ENCODE measurements at places on chromosomes 5 and 9. TPM values are rescaled to one million over a fixed set of nuclear protein-coding genes. Genes with fewer than 3 reads are reported as not detected.

- no peak for DNase-seq
Measured at GRCh38 chr5:115341745-115342144, 45.3 kb upstream of the CCDC112 start.

- DNase-seq = peak; percentile 98
Measured at GRCh38 chr9:16335788-16336580, 534.5 kb downstream of the BNC2 start.

GRCh38 chr5:80987078-80987766 is 27.1 kb downstream of the RASGRF2 start:
- peak; percentile 65 for DNase-seq

DNA sequence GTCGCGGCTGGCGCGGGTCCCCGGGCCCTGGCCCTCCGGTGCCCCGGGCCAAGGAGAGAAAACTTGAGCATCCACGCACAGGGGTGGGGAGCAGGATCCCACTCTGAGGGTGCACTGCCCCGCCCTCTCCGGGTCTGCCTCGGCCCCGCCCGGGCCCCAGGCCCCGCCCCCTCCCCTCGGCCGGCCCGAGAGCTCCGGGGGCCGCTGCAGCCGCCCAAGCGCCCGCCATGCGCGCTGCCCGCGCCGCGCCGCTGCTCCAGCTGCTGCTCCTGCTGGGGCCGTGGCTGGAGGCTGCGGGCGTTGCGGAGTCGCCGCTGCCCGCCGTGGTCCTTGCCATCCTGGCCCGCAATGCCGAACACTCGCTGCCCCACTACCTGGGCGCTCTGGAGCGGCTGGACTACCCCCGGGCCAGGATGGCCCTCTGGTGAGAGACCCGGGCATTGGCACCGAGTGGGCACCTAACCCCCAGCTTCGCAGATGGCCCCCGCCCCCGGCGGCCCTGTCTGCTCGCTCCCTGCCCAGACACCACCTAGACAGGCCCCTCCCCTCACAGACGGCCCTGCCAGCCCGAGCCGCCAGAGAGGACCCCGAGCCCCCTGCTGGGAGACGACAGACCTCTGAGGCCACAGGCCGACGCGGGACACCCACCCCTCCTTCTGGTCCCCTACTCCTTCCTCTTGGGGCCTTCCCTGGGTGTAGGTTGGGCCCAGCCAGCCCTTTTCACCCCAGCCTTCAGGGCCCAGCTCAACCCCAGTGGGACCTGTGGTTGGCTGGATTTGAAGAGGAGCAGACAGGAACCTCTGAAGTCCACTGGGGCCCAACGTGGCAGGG is at the start of gene CERCAM:
CERCAM (plus strand) TSS at position 207 of the 831 bp plus-strand sequence; CDS start at position 228, 21 bp downstream.
- peak; percentile 42 for DNase-seq

GRCh38 chr9:35918780-35919179 is 9.5 kb downstream of the SPAAR start:
- no peak for DNase-seq

- DNase-seq = no peak
Measured at GRCh38 chr5:174151599-174152181, 106.2 kb downstream of the NSG2 start.

GRCh38 chr5:107446972-107447371 is 223.8 kb downstream of the EFNA5 start:
- no peak for DNase-seq

- peak; percentile 10 for DNase-seq
Measured at GRCh38 chr9:12972608-12973589, 198.1 kb downstream of the LURAP1L start.

- DNase-seq = no peak
Measured at GRCh38 chr5:40309851-40310250, 369.9 kb upstream of the PTGER4 start.

DNA sequence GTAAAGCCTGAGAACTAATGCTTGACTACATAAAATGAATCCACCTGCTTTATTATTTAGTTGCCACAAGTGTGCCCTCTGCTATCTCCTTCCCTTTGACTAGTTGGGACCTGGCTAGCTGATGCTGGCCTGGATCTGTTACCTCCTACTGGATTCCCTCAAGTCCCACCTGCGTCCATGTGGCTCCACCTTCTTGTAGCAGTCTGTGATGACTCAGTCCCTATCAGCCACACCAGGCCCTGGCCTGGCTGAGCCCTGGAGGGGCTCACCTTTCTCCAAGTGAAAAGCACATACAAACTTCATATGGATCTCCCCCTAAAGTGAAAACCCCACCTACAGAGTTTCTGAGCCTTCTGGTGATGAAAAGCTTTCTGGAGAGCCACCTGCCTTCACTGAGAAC is 611.4 kb downstream of the SEMA5A start:
- no peak for DNase-seq

DNA sequence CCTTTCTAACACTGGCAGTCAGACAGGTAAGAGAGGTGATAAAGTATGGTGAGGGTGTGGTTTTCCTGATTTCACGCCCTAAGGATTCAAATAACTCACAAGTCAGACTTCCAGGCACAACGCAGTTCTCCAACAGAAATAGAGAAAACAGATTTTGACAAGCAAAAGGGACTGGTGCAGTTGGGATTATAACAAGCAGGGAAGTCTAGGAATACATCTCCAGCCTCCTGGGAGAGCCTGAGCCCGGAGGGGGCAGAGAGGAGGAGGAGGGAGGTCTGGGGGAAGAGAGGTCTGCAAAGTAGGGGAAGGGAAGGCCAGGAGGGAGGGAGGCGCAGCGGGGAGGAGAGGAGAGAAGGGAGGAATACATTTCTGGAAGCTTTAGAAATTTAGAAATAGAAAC is 1.6 kb downstream of the CMBL start:
- DNase-seq = no peak

DNA sequence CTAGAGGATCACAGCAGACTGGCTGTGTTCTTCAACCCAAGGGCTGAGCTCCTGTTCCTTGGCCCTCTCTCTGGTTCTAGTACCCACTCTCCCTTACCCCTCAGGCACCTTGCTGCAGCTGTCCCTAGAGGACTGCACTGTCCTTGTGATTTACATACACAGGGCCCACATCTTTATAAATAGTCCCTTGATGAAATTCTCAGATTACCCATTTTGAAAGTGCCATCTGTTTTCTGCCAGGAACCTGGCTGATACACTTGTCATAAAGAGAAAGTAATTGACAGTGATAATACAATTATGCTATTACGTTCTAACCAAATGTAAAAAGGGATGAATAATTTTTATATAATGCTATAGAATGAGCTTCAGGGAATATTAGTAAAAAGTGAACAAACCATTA is 16.5 kb upstream of the SPARC start:
- no peak for DNase-seq

DNA sequence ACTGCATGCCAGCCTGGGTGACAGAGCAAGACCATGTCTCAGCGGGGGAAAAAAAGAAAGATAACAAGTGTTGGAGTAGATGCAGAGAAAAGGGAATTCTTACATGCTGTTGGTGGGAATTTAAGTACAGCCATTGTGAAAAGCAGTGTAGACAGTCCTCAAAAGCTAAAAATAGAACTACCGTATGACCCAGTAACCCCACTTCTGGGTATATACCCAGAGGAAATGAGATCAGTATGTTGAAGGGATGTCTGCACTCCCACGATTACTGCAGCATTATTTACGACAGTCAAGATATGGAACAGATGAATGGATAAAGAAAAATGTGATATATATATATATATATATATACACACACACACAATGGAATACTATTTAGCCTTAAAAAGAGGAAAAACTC is 225.3 kb upstream of the SLC24A2 start:
- no peak for DNase-seq

DNA sequence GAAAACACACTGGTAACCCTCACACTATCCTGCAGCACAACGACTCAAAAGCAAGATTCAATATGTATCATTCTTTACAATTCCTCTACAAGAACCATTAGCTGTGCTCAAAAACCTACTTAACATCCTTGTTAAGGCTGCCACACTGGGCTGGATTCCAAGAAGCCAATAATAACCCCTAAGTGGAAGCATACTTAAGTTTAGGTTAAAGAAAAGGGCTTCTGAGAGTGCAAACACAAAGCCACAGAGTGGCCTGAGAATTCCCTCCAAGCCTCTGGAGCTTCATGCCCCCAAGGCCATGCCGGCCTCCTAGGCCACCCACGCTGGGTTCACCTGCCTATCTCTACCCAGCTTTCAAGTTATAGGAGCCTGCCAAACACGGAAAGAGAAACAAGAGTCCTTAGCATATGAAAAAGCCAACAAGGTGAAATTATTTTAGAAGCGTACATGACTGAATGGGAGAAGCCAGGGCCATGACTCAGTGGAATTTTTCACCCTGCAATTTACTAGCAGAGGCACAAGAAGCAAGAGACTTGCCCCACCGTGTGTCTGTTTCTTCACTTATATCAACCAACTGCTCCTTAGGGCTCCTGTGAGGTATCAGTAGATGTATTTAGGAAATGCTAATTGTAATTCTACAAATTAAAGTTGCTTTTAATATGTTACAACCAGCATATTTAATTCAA is 293.0 kb downstream of the SPOCK1 start:
- no peak for DNase-seq

DNA sequence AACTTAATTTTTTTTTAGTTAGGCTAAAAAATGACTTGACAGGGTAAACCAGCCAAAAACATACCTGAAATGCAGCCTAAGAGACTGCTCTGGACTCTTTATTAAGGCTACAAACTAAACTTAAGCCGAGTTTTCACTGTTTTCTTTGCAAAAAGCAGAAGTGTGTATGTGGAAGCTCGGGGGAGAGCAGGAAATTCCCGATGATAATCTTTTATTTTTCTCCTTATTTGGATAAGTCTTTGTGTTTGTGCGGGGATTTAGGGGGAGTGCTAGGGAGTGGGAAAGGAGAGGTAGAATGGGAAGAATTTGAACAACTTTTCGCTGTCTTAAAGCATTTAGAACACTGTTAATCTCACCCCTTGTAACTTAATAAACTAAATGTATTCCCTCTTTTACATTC is 30.7 kb upstream of the GPR21 start:
- peak; percentile 34 for DNase-seq

GRCh38 chr5:81027481-81028058 is 67.4 kb downstream of the RASGRF2 start:
- DNase-seq = no peak

GRCh38 chr5:2293906-2294305 is 411.2 kb upstream of the IRX4 start:
- DNase-seq = no peak

GRCh38 chr9:93501406-93501805 is 48.0 kb upstream of the FAM120AOS start:
- peak; percentile 60 for DNase-seq

GRCh38 chr5:167861129-167861927 is 430.1 kb upstream of the WWC1 start:
- DNase-seq = peak; percentile 3

- no peak for DNase-seq
Measured at GRCh38 chr5:10690460-10691440, 70.3 kb downstream of the DAP start.

- DNase-seq = no peak
Measured at GRCh38 chr5:16037121-16037845, 142.3 kb downstream of the MARCHF11 start.

- no peak for DNase-seq
Measured at GRCh38 chr5:177601126-177601525, 1.2 kb downstream of the B4GALT7 start.

- DNase-seq = peak; percentile 36
Measured at GRCh38 chr5:131684595-131684994, 49.6 kb upstream of the RAPGEF6 start.

GRCh38 chr5:139593716-139594319 is 32.7 kb downstream of the UBE2D2 start:
- peak; percentile 35 for DNase-seq

- DNase-seq = no peak
Measured at GRCh38 chr5:17918373-17919104, 284.3 kb downstream of the TAF11L14 start.

GRCh38 chr9:16627521-16627920 is 242.9 kb downstream of the BNC2 start:
- DNase-seq = no peak

DNA sequence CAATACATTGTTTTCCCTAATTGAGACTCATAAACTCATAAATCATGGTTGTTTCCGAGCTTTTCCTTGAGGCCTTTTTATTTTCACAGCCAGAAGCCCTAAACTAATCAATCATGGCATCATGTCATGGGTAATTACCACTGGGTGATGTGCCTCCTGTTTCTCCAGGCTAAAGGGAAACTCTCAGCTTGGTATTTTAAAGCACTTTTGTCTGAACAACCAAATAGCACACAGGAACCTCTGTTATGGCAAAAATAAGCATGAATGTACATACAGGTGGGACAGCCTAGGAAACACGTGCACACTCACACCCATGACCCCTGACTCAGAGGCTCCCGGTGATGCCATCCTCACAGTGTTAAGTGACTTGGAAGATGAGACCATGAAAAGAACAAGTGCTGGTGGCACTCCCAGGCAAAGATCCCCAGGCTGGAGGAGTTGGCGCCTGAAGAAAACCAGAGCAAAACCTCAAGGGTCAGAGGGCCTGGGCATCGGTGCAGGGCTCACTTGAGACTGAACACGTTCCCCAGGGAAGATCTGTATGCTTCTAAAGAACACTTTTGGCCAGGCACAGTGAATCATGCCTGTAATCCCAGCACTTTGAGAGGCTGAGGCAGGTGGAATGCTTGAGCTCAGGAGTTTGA is 154.3 kb downstream of the ROR2 start:
- DNase-seq = peak; percentile 79

- DNase-seq = no peak
Measured at GRCh38 chr5:126428421-126428820, 5.2 kb downstream of the GRAMD2B start.

GRCh38 chr9:95070549-95071021 is 246.9 kb downstream of the FANCC start:
- no peak for DNase-seq

DNA sequence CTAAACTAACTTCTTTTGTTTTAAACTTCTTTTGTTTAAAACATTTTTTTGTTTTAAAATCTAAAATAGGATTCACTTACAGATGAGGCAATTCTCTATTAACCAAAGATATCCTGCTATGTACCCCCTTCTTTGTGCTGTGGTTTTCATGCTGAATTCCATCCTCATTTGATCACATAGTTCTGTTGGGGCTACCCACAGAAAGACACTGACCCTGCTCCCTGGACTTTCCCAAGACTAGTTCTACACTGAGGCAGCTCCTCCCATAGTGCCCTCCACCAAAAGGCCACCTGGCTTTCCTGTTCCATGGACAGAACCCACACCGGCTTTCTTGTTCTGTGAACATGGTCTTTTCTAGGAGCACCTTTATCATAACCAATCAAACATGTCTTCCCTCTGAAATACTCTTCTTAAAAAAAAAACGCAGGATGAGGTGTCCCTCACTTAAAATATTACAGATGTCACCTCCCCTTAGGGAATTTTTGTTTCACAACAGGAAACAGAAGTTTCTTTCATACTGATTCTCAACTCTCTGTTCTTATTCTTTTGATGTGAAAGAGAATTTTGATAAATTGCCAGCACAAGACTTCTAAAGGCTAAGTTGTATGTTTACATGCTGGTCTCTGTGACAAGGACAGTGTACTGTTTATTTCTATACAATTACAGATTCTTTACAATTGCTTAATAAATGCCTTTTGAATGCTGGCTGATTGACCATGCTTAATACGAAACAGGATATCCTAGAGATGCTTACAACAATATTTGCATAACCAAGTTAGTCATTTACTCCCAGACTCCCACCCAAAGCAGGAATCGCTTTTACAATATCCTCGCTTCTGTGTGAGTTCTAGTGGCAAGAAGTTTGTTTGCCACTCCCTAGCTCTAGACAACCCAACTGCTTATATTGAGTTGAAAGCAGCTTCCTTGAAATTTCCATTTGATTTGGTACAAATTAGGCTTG is 300.4 kb downstream of the DTWD2 start:
- no peak for DNase-seq

NEUROG1 gene
- total RNA-seq = not detected

THBS4 gene
- under 0.01 TPM for total RNA-seq

IFNB1 gene
- not detected for total RNA-seq

SWI5 gene
- 26.7 TPM for total RNA-seq

TRMT10B gene
- 2.2 TPM for total RNA-seq

ARL14EPL gene
- total RNA-seq = not detected

PTPN3 gene
- under 0.01 TPM for total RNA-seq

RPS14 gene
- total RNA-seq = 3,299 TPM

SPINK4 gene
- total RNA-seq = not detected
